ENCODE measurements at places on chromosomes 4 and X. TPM values are rescaled to one million over a fixed set of nuclear protein-coding genes. Genes with fewer than 3 reads are reported as not detected.

GRCh38 chr4:25834411-25835107 lies 28.2 kb downstream of the SEL1L3 start:
- no peak overlapping the region for H3K27ac ChIP-seq
- no peaks in the 10 kb centered on the region for H3K4me1 ChIP-seq
- no peak overlapping the region for H3K4me3 ChIP-seq
- H3K36me3 ChIP-seq: no peaks in the 10 kb centered on the region

DNA sequence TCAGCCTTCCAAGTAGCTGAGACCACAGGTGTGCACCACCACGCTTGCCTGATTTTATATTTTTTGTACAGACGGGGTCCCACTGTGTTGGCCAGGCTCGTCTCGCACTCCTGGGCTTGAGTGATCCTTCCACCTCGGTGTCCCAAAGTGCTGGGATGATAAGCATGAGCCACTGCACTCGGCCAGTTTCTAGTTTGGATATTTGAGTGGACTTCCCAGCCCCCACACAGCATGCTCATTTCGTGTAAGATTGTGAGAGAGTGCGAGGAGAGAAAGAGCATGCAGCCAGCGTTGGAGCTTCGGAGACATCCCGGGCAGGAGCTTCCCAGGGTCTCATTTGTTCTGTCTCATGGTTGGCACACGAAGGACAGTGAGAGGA lies 31.8 kb downstream of the ARSD start:
- H3K27me3 ChIP-seq: no peaks in the 10 kb centered on the region
- peaks cover 5% of the 10 kb centered on the region for H3K4me1 ChIP-seq
- no peak overlapping the region for H3K4me3 ChIP-seq
- no peak overlapping the region for H3K27ac ChIP-seq
- no peaks in the 10 kb centered on the region for H3K36me3 ChIP-seq
- DNase-seq: no peak

DNA sequence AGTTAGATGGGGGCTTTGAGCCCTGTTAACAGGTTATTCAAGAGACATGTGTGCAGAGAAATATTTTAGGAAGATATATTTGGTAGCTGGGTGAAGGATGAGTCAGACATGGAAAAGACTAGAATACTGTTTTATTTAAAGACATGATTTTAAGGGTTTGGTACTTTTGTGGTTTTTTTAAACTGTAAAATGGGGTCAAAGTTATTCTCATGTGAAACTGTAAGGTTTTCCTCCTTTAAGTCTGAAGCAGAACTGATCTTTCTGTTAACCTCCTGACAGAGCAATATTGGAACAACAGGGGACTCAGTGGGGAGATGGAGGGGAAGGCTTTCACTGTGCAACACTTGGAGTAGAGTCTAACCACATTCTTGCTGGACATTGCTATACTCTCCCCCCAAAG lies 112.4 kb upstream of the LSM6 start:
- no peaks in the 10 kb centered on the region for H3K36me3 ChIP-seq
- no peaks in the 10 kb centered on the region for H3K27me3 ChIP-seq
- DNase-seq: no peak
- H3K27ac ChIP-seq: no peak overlapping the region
- H3K4me3 ChIP-seq: no peak overlapping the region

- no peak overlapping the region for H3K27ac ChIP-seq
- DNase-seq: no peak
- no peak overlapping the region for H3K4me3 ChIP-seq
- no peaks in the 10 kb centered on the region for H3K36me3 ChIP-seq
- no peaks in the 10 kb centered on the region for H3K27me3 ChIP-seq
- peaks cover 9% of the 10 kb centered on the region for H3K4me1 ChIP-seq
Measured at GRCh38 chr4:108365551-108365950, 196.8 kb upstream of the LEF1 start.

DNA sequence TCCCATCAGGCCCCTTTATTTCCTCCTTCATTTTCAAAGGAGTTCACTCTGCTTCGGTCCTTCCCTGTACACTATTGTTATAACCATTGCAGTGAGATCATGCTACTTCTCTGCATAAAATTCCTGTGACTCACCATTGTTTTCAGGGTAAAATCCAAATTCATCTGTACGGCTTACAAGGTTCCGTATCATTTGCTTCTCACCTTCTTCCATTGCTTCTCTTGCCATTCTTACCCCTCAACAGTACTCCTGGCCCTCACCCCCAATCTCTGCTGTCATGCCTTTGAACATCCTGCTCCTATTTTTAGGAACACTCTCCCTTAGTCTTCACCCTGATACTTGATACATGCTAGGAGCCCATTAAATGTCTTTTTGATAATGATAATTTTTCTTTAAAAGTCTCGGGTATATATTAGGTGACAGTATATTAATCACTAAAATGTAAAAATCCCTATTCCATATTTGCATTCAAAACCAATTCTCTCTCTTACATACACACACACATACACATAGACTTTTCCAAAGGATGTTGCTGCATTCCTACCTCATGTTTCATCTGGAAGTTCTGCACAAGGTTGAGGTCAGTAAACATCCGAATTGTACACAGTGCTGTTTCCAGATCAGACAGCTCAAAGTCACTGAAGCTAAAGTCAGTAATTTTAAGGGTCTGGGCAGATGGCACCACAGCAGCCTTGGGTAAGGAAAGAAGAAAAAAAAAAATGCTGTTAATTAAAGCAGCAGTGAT lies 103.4 kb downstream of the PDE5A start:
- H3K36me3 ChIP-seq: peaks cover 18% of the 10 kb centered on the region
- no peaks in the 10 kb centered on the region for H3K4me1 ChIP-seq
- no peak for DNase-seq
- no peaks in the 10 kb centered on the region for H3K27me3 ChIP-seq

FAT1 gene
- 5.0 TPM for total RNA-seq

HSFX3 gene
- total RNA-seq: not detected
